Foreskin keratinocyte (primary cell): ENCODE measurements at places on chromosomes 1 and 21.
A peak's percentile ranks its signal among the peaks of the same experiment; 100 is the strongest.

- no peak for DNase-seq
Measured at GRCh38 chr1:63294803-63295594, 27.4 kb upstream of the FOXD3 start.

DNA sequence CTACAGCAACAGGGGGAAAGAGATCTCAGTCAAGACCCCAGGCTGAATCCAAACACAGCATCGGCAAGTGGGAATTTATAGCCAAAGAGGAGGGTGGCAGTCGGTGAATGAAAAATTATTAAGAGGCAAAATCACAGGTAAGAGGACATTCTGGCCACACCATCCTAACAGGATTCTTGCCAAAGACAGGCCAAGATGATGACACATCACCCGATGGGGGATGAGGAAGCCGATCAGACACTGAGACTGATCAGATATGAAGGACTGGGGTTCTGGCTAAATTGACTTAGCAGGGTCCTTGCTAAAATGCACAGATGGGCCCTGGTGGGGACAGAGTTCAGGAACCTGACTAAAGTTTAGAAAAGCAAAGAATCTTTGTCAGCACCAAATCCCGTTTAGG, 402.2 kb downstream of the SMYD3 start:
- DNase-seq: peak; percentile 39

DNA sequence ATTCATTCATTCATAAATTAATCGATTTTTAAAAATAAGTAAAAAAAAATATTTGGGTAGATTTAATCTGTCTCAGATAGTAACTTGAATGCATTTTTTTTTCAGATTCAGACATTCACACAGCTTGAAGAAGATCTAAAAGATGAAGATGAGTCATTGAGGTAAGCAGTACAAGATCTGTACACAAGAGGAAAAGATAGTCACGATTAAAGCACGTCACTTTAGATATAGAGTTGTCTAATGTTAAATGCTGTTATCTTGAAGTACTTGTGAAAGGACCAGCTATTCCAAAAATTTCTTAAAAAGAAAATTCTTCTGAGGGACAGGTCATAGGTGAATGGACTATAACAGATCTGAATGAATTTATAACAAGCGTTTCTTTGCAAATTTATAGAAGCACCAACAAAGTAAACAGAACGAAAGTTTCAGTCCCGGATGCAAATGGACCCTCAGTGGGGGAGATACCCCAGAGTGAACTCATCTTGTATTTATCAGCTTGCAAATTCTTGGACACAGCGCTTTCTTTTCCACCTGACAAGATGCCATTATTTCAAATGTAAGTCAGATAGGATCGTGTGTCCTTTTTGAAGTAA, 31.2 kb upstream of the MORC3 start:
- DNase-seq: peak; percentile 40

DNA sequence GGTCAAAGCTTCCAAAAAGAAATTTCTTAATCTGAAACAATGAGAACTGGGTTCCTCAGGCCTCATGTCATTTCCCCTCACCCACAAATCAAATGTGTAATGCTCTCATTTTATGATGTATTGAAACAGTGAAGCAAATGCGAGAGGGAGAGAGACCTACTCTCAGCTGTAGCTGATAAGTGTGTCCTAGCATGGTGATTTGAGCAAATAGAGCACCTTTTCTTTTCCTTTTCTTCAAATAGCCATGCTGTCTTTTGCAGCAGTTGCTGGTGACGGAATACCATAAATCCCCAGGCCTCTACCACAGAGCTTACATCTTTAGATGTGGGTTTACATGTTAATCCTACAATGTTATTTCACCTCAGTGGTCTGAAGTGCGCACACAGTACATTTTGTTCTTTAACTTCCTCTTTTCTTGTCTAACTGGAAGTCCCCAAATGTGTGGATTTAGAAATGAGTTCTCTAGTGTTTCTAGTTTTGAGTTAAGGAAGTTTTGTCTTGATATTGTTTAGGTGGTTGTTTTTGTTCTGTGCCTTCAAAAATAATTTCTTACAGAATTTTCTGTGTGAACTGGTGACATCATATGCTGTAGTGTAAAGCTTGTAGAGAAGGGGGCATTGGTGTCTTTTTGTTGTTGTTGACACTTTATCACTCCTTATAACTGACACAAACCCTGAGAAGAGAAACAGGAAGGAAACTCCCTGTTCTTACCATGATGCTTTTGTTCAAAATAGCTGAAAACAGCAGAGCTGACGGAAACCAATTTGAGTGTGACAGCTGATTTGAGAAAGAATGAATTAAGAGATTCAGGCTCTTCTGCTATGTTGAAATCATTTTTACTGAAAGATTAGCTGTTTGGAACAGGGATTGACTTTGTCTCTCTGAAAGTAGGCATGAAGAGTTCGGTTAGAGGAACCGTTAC, 12.2 kb downstream of the SMAP2 start:
- DNase-seq: no peak

GRCh38 chr21:31531967-31532366, 127.5 kb upstream of the SOD1 start:
- no peak for DNase-seq

GRCh38 chr1:160400646-160401486, 502 bp downstream of the VANGL2 start:
- DNase-seq: no peak

GRCh38 chr21:45033791-45034555, 40.4 kb upstream of the ADARB1 start:
- DNase-seq: peak; percentile 46

- no peak for DNase-seq
Measured at GRCh38 chr1:207274882-207275281, 46.6 kb upstream of the CD55 start.

DNA sequence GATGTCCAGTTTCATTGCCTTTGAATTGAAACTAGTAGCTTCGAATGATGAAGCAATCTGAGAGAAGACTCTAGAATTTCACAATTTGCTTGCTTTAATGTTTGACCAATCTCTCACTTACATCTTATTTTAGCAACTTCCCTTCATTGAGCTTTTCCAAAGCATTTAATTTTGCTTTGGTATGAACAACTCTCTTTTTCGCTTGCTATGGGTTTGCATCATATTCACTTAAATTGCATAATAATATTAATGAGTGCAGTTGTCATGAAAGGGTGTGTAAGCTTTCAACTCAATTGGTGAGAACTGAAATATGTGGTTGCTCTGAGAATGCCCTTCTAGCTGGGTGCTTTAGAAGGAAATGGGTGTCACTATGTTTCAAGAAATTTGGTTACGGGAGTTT, 309.2 kb downstream of the HLX start:
- DNase-seq: no peak

DNA sequence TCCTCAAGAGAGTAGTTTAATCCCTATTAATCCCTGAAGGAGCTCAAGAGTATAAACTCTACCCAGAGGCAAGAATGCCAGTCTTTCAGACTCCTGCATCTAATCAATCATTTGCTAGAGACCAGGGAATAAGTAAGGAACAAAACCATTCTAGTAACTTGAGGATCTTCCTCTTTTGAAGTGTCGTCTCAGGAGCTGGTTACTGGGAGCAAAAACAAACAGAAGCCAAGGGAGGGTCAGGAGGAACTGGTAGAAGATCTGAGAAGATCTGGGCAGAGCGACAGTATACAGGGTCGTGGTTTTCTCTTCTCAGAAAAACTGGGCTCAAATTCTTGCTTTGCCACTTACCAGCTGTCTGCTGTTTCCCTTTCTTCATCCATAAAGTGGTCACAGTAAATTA, 69.3 kb downstream of the RPS6KA1 start:
- DNase-seq: no peak

GRCh38 chr21:38777015-38777414, 28.7 kb upstream of the ETS2 start:
- no peak for DNase-seq

DNA sequence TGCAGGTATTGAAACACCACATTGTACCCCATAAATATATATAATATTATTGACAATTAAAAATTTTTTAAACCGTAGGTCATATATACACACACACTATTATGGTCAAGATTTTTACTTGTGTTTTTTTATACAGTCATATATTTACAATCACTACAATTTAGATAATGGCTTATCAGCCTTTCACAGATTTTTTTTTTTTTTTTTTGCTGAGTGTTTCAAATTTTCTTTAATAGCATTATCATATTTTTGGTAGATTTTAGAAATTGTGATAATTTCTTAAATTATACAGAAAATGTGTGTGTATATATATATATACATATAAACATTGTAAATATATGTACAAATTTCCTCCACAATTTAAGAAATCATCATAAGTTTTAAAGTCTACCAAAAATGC, 68.6 kb upstream of the RGS2 start:
- no peak for DNase-seq
